Parietal lobe (tissue), 2 donors: ENCODE measurements at places on chromosomes 11 and 22. TPM values are rescaled to one million over a fixed set of nuclear protein-coding genes. Genes with fewer than 3 reads are reported as not detected.

CALCA gene
- total RNA-seq: not detected

SAA4 gene
- total RNA-seq: not detected

LRRC56 gene
- 1.9 TPM for total RNA-seq

FAM227A gene
- total RNA-seq: 17.2 TPM

USH1C gene
- 0.94 TPM for total RNA-seq

KRTAP5-7 gene
- total RNA-seq: not detected

SMC1B gene
- not detected for total RNA-seq

OR51B2 gene
- total RNA-seq: 2.2 TPM

SPON1 gene
- total RNA-seq: 53.5 TPM

ZP1 gene
- total RNA-seq: not detected

CD6 gene
- not detected for total RNA-seq

OR52N5 gene
- total RNA-seq: 0.63 TPM

GVQW3 gene
- 31.6 TPM for total RNA-seq

NELL1 gene
- total RNA-seq: 71.7 TPM

PGR gene
- total RNA-seq: not detected

CASP5 gene
- not detected for total RNA-seq

CHRM1 gene
- total RNA-seq: 12.8 TPM

KCNK7 gene
- not detected for total RNA-seq

NCR3LG1 gene
- 23.8 TPM for total RNA-seq

OR4C13 gene
- not detected for total RNA-seq
